Thoracic aorta (tissue), 2 donors: ENCODE measurements at places on chromosomes 16 and 17. TPM values are rescaled to one million over a fixed set of nuclear protein-coding genes. Genes with fewer than 3 reads are reported as not detected.

Gene NAGS
- 0.92 TPM for total RNA-seq

Gene PAGR1
- total RNA-seq, result 45.2 TPM

Gene GNGT2
- 3.1 TPM for total RNA-seq

Gene SEC14L5
- 0.92 TPM for total RNA-seq

DNA sequence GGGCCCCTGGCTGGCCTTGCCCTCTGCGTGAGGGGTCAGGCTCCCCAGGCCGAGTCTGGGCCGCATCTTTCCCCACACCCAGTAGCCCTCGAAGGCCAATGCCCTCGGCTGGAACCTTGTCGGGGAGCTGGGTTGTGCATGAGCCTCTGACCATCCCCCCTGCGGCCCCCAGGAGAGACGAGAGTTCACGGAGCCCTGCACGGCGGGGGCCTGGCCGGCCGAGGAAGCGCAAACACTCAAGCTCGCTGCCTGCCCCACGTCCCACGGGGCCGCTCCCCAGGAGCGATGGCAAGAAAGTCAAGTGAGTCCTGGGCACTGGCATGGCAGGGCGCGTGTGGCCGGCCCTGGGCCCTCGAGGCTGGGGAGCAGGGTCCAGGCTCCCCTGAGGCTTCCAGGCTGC is 57.3 kb downstream of the BAHCC1 start:
- DNase-seq, result no peak

DNA sequence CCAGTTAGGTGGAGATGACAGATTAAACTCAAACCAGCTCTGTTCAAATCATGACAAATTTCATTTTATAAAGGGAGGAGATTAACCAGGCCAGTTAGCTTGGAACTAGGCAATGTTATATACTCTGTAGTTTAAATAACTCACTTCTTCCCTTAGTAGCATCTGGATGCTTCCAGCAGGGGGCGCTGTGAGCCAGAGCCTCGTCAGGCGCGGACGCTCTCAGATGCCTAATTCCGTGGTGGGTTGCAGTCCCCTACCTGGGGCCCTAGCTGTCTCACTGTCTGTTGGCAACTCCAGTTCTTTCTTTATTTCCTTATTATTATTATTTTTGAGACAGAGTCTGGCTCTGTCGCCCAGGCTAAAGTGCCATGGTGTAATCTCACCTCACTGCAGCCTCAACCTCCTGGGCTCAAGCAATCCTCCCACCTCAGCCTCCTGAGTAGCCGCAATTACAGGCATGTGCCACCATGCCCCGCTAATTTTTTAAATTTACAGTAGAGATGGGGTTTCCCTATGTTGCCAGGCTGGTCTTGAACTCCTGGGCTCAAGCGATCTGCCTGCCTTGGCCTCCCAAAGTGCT is 17.3 kb upstream of the WFDC1 start:
- no peak for DNase-seq

DNA sequence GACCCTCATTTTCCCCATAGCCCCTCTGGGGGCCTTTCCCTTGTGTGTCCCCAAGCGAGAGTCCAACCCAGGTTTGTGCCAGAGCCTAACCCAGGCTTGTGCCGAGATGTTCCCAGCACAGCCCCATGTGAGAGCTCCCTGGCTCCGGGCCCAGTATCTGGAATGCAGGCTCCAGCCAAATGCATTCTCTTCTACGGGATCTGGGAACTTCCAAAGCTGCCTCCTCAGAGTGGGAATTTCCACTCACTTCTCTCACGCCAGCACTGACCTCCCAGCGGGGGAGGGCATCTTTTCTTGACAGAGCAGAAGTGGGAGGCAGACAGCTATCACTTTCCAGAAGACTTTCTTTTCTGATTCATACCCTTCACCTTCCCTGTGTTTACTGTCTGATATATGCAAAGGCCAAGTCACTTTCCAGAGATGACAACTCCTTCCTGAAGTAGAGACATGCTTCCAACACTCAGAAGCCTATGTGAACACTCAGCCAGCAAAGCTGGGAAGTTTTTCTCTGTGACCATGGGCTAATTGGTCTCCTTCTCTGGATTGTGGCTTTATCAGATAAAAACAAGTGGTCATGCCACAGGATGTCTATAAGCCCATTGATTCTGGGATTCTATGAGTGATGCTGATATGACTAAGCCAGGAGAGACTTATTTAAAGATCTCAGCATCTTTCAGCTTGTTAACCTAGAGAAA is 2.5 kb upstream of the CCL2 start:
- DNase-seq, result peak; percentile 86

DNA sequence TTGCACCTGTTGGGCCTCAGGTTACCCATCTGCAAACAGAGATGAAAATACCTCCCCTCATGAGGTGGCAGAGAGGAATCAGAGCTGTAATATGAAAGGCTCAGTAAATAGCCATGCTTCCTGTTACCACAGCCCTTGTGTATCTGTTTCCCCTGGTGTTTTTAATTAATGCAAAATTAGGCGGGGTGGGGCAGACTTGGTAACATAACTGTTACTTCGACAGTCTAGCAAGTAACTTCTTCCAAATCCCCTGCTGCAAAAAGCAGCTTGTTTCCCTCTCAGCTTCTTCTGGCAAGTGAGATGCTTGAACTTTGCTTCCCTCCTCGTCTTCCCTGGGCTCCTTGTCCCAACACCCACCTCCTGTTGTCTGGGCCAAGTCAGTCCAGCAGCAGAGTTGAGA is 381.5 kb downstream of the CPPED1 start:
- DNase-seq, result no peak

DNA sequence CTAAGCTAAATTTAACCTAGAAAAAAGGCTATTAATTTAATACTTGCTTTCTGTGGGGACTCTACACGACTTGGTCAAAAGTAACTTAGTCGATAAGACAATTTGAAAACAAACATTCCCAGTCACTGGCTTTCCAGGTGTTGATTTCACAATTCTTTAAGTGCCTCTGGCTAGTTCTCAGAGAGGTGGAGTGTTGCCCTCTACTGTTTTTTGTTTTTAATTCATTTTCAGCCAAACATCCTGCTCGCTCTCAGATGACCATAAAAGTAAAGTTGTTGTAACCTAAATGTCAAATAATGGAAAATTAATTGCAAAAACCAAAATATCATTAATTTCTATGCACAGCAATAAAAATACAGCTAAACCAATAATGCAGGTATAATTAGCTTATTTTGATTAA is 107.1 kb downstream of the MYO1D start:
- DNase-seq, result no peak

GRCh38 chr17:51819341-51820219 is 338.9 kb downstream of the CA10 start:
- no peak for DNase-seq

DNA sequence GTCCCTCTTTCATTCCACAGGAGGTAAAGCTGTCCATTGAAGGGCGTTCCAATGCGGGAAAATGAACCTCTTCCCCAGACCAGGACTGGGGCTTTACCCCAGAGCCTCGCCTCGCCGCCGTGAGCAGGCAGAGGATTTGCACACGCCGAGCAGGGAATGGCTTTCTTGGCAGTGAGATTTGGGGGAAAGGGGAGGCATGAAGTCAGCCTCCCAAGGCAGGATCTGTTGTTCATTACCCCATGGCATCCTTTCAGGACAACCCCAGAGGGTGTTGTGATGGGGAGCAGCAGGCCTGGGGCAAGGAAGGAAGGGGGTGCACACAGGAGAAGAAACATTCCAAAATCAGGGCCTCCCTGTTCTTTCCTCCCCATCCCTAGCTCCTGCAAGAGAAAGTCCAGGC is 6.0 kb downstream of the ATXN1L start:
- no peak for DNase-seq

- no peak for DNase-seq
Measured at GRCh38 chr16:49854188-49854795, 1.6 kb downstream of the ZNF423 start.

GRCh38 chr16:14193316-14193871 is 122.3 kb downstream of the MRTFB start:
- DNase-seq, result no peak

- DNase-seq, result no peak
Measured at GRCh38 chr17:17888821-17889220, 52.0 kb upstream of the SREBF1 start.

GRCh38 chr17:75809631-75810111 is 25.1 kb downstream of the UNK start:
- no peak for DNase-seq

- no peak for DNase-seq
Measured at GRCh38 chr17:67124450-67125148, 80.2 kb downstream of the CACNG1 start.

DNA sequence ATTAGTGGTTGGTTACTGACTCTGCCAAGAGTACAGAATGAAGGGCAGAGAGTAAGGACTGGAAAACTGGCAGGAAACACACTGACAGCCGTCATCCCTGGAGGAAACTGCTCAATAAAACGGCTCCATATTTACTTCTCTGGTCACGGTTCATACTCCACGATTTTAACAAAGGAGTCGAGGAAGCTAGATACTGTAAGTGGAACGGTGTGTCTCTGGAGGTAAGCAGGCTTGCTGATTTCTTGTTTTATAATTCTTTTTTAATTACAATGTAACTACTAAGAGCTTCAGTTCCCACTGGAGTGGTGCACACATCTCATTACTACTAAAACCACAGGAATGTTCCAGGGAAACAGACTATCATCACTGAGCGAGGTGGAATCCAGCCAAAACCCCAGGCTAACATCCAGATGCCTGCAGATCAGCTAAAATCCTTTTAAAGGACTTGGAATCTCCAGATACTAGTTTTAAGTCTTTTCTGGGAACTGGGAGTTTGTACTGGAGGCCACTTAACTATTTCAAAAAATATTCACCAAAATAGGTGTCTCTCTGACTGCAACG is 17.8 kb downstream of the SERPINF1 start:
- DNase-seq, result no peak

DNA sequence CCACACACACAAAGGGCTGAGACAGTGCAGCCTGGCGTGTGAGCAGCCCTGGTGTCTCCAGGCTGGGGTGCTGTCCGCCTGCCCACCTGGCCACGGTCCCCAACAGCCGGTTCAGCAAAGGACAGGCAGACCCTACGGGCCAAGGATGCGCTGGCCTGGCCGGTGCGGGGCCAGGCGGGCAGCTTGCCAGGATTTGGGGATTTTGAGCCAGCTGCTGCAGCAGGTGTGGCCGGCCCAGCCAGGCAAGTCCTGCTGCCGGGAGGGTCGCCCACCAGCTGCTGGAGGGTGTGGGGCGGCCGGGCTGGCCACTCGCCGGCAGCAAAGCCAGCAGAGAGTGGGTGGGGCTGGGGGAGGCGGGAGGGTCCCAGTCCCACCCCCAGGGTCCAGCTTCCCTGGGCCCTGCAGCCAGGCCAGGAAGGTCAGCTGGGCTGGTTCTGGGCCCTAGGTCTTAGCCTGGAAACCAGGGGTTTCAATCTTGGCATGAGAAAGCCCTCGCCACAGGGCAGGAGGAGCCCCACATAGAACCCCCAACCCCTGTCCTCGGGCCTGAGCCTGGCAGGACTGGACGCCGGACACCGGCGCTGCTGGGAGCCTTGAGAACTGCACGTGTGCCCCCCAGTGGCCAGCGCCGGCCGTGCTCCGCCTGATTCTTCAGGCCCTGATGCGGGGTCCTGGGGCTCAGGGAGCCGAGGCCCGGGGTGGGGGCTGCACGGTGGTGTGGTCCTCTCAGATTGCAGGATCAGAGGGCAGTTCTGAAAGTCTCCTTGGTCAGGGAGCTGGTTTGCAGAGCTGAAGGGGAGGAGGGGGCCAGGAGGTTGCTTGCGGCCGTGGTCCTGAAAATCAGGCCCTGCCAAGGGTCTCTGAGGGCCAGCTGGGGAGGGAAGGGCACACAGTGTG is 17.6 kb upstream of the SSTR5 start:
- no peak for DNase-seq

DNA sequence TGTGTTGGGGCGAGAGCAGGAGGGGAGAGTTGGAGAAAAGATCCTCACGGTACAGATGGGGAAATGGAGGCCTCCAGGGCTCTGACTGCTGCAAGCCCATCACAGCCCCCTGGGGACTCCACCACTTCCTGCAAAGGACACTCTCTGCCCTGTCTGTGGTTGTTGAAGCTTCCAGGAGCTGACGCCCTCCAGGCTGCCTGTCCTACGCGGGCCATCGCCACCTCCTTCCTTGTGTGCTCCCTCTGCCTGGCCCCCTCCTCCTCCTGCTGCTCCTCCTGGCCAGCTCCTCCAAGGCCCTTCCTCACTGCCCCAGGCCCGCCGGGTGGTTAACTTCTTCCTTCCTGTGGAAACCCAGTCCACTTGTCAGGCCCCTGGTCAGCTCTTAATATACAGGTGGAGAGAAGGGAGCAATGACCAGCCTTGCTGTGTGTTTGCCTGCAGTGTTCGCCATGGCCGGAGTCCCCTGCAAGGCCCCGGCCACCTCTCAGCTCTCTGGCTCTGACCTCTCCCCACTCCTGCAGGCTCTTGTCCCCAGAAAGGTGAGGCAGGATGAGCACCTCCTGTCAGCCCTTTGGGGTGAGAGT is 18.4 kb upstream of the STAC2 start:
- no peak for DNase-seq

GRCh38 chr16:29007730-29008593 is 23.1 kb downstream of the LAT start:
- no peak for DNase-seq
